ENCODE measurements at places on chromosomes 7 and 10. TPM values are rescaled to one million over a fixed set of nuclear protein-coding genes. Genes with fewer than 3 reads are reported as not detected.
A peak's percentile ranks its signal among the peaks of the same experiment; 100 is the strongest.

CPN1 gene
- total RNA-seq, result not detected

FGFR2 gene
- 1.8 TPM for total RNA-seq

RPEL1 gene
- total RNA-seq, result not detected

WDFY4 gene
- 120 TPM for total RNA-seq

HTRA1 gene
- 55.7 TPM for total RNA-seq

MMP21 gene
- 0.68 TPM for total RNA-seq

ANKRD22 gene
- total RNA-seq, result 4.8 TPM

DDX50 gene
- 32.5 TPM for total RNA-seq

GSTO2 gene
- 0.94 TPM for total RNA-seq

FGL2 gene
- total RNA-seq, result 97.8 TPM

NEUROD6 gene
- total RNA-seq, result not detected

GNAT3 gene
- not detected for total RNA-seq

ASCC1 gene
- total RNA-seq, result 37.9 TPM

LIPF gene
- total RNA-seq, result not detected

- peak; percentile 78 for DNase-seq
Observed at GRCh38 chr7:12403287-12404181, at the start of gene VWDE. Gene VWDE (minus strand): TSS chr7:12403865. CDS start chr7:12403716, 149 bp downstream.

- DNase-seq, result no peak
Observed at GRCh38 chr10:63072951-63073350, 60.2 kb upstream of the NRBF2 start.

DNA sequence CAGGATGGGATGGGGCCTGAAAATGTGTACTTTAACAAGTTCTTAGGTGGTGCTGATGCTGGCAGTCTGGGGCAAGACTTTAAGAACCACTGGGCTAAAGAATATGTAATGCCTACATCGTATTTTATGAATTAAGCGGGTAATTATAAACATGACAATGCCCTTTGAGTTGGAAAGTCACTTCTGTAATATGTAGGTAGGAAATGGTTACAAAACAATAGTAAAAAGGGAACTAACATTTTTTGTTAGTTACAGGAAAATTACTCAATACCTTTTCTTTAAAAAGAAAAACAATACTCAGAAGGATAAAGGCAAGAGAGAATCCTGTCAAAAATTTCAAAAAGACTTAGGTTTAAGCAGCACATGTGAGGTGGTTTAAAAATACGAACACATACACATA lies 48.3 kb upstream of the STEAP4 start:
- no peak for DNase-seq

GRCh38 chr10:100866575-100867098 lies 46.1 kb upstream of the SLF2 start:
- DNase-seq, result no peak

DNA sequence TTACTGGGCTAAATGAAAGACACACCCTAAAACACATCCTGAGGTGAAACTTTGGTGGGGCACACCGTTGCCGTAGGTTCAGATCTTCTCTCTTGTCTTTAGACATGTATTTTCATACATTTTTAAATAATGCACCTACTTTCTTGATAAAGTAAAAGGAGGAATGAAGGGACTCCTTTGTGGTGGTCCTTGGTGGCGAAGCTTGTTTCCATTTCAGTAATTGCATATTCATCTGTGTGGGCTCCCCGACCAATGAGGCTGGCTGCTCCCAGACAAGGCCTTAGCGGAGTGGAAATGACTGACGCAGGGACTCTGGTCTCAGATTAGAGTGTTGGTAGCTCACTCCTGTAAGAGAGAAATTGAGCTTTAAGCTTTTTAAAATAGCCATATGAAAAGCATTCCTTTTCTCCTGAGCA lies 815 bp downstream of the CCSER2 start:
- peak; percentile 75 for DNase-seq

- no peak for DNase-seq
Observed at GRCh38 chr7:123872908-123873307, 27.9 kb downstream of the HYAL4 start.

DNA sequence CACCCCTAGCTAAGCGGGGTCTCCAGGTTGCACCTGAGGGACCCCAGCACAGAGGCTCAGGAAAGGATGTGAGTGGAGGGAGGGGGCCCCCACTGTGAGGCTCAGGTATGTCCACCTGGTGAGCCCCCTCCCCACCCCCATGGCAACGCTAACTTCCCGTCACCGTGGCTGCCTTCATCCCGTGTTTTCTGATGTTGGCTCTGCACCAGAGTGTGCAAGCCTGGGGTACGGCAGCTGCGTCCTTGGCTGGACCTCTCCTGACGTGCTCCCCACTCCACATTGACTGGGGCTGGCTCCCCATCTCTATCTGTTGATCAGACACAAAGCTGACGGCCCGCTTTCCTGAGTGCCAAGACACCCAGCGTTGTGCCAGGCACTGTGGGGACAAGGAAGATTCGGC lies 136.7 kb downstream of the ACTR3B start:
- peak; percentile 52 for DNase-seq

DNA sequence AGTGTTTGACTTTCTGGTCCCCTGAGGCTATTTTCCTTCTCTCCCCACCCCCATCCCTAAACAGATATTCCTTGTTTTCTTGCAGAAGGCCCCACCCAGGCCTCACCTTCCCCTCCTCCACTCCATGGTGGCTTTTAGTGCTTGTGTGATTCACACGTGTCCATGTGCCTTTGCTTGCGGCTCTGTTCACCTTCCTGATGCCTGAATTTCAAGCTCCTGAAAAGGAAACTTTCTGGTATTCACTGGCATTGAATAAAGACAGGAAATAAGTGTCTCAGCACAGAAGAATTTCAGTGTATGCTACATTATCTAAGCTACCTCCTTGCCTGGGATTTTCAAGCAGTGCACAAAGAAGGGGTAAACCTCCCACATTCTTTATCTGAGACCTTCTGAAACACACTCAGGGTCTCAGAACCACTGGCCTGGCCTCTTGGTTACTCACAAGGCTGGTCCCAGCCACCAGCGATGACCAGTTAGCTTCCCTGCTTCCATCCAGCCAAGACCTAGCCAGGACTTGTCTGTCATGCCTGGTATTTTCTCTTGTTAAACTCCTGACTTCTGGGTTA lies 17.2 kb upstream of the UBE2H start:
- peak; percentile 19 for DNase-seq

DNA sequence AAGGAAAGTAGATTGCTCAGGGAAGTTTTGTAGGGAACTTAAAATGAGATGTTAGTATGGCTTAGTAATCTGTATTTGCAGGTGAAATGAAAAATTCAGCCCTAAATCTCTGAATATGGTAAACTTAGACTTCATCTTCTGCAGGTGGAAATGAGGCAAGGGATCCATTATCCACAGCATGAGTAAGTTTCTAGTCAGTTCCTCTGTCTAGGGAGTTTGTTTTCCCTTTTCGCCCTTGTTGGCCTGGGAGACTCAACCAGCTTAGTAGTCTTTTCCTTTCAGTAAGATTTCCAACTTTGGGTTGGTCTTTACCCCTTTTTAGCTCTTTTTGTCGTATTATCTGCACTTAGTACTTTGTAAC lies 65.6 kb downstream of the ZEB1 start:
- DNase-seq, result no peak

GRCh38 chr7:6330657-6331056 lies 58.2 kb upstream of the CYTH3 start:
- peak; percentile 72 for DNase-seq

DNA sequence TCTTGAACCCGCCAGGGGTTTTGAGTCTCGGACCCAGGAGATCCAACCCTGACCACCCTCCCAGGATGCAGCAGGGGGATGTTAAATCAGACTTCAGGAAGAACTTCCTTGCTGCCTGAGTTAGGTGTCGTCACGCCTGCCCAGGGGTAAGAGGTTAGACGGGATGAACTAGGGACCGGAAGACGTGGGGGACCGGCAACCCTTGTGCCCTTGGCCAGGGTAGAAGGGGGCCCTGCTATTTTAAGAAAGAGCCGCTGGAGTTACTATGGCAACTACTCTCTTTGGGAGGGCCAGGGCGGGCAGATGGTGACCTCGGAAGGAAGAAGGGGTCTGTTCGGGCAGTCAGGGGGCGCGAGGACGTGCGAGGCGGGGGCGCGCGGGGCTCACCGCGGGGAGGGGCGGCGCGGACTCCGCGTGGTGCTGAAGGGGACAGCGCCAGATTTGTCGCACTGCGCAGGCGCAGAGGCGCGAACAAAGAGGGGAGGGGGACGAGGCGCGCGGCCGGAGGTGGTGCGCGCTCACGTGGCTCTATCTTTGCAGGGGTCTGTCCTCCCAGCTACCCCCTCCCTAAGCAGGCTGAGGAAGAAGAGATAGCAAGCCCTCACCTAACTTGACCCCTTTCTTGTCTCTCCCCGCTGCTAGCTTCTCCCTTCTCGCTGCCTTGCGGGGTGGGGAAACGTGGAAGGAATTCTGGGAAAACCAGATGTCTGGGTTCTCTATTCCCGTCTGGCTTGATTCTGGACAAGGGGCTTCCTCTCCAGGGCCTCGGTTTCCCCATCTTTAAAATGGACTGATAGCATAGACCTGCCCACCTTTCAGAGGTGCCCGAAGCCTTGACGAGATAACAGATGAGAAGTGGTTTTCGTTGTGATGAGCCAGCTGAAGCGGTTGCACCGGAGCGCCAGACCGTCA lies 940 bp upstream of the PSD start:
- DNase-seq, result peak; percentile 90

DNA sequence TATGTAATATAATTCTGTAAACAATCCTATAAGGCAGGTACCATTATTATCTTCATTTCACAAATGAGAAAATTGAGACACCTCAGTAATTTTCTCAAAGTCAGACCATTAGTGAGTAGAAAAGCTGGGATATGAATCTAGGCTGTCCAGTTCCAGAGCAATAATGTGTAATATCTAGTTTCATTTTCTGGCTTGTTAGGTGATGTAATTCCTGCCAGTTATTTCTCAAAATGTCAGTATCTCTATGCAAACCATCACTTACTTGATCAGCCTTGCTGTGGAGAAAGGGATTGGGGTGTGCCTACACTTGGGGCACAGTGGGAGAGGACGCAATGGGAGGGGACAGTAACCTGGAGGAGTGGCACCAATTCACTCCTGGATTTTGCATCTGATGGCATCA lies 157.5 kb downstream of the LYZL1 start:
- DNase-seq, result no peak

DNA sequence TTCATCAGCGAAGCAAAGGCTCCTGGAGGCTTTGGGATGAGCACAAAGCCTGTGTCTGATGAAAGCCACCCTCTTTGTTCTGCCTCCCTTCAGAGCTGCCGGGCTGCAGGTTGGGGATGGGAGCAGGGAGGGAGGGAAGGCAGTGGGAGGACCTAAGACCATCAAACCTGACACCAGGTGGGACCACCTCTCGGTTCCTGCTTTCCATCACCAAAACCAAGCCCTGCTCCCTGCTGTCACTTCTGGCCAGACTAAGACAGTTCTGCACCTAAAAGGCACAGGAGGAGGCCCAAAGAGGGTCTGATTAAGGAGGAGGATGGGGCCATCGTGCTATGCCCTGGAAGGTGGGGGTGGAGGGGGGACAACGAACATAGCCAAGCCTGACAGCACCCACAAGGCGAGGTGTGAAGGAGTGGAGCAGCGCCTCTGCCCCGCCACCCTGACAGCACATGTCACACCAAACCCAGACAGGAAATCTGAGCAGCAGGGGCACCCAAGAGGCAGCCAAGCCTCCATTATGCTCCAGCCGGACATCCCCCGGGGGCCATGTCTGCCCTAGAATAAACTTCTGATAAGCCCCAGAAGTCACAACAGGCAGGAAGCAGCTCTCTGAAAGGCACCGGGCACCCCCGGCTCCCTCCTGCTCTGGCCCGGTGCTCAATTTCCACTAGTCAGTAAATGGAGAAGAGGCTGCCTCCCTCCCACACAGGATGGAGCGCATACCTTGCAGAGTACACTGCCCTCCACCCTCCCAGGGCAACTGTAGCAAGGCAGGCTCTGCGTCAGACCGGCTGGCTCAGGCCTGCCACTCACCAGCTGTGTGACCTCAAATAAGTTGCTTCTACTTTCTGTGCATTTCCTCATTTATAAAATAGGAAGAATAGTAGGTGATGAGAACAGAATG lies 48.9 kb downstream of the DLG5 start:
- peak; percentile 87 for DNase-seq

GRCh38 chr7:110564246-110564645 lies 526.7 kb upstream of the LRRN3 start:
- DNase-seq, result no peak

DNA sequence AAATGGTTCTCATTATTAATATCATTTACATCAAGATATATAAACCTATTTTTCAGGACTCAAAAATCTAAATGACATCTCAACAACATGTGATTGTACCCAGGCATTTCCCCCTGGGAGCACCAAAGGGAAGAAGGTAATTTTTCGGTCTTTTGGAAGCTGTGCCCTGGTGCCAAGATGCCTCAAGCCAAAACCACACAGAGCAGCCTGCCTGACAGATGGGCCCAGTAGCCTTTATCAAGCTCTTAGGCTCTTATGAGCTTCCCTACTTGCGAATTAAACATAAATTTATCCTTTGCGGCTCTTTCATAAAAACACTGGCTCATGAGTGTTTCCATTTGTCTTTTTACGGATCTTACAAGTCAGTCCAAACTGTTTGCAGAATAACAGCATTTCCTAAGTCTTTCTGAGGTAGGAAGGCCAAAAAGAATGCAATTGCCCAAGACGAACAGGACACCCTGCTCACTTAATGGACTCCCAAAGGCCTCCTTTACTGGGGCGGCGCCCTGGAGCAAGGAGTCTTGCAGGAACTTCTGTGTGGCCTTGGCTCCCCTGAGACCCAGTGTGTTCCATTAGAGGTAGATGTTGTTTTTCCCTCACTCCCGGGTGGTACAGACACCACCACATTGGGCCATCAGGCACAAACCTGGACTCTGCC lies 4.1 kb upstream of the RASSF4 start:
- DNase-seq, result peak; percentile 48

GRCh38 chr7:98209166-98209920 lies 1.9 kb upstream of the BHLHA15 start:
- DNase-seq, result peak; percentile 34

Measured in spleen (tissue), 13 donors.